Muscle of leg (tissue), 16 donors: ENCODE measurements at places on chromosomes 7 and 10. TPM values are rescaled to one million over a fixed set of nuclear protein-coding genes. Genes with fewer than 3 reads are reported as not detected.

The VSTM4 gene
- total RNA-seq = 39.5 TPM

DNA sequence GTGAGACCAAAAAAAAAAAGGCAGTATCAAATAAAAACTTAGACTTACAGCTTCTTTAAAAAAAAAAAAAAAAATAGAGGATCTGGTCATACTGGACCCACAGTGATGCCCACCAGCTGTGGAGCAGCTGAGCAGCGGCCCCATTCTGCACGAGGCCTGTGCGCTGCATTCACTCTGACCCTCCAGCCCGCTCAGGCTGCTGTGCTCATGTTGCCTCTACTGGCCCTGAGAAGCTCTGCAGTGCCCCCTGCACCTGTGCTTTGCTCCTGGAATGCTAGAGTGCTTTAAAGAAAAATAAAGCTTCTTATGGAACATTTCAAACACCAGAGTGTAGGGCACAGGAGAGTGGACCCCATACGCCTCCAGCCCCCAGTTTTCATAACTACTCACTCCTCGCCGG is 33.2 kb downstream of the TMEM120A start:
- no peak for DNase-seq

DNA sequence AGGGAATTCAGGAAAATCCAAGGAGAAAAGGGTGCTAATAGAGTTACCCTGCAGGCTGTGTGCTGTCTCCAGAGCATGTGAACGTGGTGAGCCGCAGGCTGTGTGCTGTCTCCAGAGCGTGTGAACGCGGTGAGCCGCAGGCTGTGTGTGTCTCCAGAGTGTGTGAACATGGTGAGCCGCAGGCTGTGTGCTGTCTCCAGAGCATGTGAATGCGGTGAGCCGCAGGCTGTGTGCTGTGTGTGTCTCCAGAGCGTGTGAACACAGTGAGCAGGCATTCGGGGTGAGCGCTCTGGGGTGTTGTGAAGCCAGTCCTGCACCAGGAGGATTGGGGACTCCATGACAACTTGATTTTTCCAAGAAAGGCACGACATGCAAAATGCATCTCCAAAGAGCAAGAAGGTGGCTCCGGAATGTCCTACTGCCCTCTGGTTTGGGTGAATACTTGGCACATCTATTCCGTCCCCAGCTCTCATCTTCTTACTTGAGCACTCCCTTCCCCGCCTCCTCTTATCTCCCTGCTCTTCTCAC is 407.9 kb upstream of the SHH start:
- no peak for DNase-seq

- peak; percentile 81 for DNase-seq
Observed at GRCh38 chr7:116316838-116317628, 106.7 kb downstream of the TES start.

DNA sequence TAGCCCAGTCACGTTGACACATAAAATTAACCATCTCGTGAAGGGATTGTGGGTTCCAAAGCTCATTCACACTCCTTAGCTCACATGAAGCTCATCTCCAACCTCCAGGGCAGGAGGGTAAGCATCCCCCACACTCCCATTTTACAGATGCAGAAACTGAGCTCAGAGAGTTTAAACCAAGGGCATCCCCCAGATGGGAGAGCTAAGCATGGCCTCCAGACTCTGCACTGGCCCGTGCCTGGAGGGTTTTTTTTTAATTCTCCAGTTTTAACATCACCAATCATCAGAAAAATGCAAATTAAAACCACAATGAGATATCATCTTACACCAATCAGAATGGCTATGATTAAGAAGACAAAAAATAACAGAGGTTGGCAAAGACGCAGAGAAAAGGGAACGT is 53.3 kb upstream of the TCF7L2 start:
- no peak for DNase-seq

GRCh38 chr7:50567715-50568261 is 2.6 kb upstream of the DDC start:
- DNase-seq = no peak

DNA sequence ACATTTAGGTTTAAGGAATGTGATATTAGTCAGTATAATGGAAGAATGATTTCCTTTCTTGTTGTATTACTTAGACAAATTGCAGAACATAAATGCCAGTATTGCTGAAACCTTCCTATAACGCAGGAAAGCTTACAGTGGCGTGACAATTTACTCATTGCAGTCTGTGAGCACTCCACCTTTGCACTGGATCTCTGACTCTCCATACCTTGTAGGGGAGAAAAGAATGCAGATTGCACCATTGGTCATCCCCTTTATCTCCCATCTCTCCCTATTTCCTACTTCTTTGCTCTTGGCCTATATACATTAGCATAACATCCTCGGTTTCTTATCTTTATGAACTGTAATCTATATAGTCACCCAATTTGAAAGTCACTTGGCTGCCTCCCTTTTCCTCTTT is 28.1 kb upstream of the HYAL4 start:
- DNase-seq = no peak

- DNase-seq = no peak
Observed at GRCh38 chr7:44235582-44236332, 35.0 kb downstream of the YKT6 start.
